Lung microvascular endothelial cell (primary cell): ENCODE measurements at places on chromosomes 2 and 18. TPM values are rescaled to one million over a fixed set of nuclear protein-coding genes. Genes with fewer than 3 reads are reported as not detected.
A peak's percentile ranks its signal among the peaks of the same experiment; 100 is the strongest.

The ACKR3 gene
- 5.0 and 17.9 TPM in 2 replicates for total RNA-seq

The UGT1A9 gene
- total RNA-seq, result not detected in 2 replicates

The DSC2 gene
- total RNA-seq, result under 0.01 TPM in 2 replicates

The TCF23 gene
- not detected in 2 replicates for total RNA-seq

GRCh38 chr2:241882091-241882625 is 12.6 kb downstream of the RTP5 start:
- DNase-seq, result peak; percentile 50

GRCh38 chr2:196372811-196373664 is 201.7 kb upstream of the STK17B start:
- peak; percentile 91 for DNase-seq
